NT2/D1 (cell line): ENCODE measurements at places on chromosomes 6 and 20.

DNA sequence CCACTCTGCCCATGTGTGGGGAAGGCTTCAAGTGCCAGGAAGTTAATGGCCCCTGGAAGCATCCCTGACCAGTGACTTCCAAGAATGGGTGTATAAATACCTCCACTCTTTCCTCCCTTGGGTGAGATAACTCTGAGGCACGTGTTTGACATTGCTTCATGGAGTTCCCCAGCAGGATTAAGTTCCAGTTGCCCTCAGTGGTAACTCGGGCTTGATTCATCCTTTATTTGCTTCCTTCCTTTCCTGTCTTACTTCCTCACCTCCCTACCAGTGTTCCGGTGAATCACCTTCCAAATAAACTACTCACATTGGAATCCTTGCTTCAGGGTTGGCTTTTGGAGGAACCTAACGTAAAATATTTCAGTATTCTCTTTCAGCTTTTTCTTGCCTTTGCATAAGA, 84.6 kb upstream of the JAG1 start:
- no peak for DNase-seq

DNA sequence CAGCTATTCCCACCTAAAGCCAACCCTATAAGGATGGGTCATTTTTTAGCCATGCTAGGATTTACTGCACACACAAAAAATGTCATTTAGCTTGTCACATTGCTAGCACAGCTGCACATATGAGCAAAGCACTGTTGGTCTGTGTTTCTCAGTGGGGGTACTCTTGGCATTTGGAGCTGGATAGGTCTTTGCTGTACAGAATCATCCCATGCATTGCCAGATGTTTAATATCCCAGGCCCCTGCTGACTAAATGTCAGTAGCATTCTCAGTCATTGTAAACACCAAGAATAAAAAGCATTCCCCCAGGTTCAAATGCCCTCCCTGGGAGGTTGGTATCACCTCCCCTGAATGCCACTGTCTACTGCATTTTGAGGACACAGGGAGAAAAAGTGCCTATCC, 14.6 kb upstream of the LTV1 start:
- no peak for DNase-seq

- DNase-seq: no peak
Observed at GRCh38 chr20:37296371-37296770, 6.9 kb downstream of the MANBAL start.

- no peak for DNase-seq
Observed at GRCh38 chr6:31813465-31813849, 1.6 kb downstream of the HSPA1L start.

- DNase-seq: no peak
Observed at GRCh38 chr20:40571639-40572038, 117.4 kb downstream of the MAFB start.

DNA sequence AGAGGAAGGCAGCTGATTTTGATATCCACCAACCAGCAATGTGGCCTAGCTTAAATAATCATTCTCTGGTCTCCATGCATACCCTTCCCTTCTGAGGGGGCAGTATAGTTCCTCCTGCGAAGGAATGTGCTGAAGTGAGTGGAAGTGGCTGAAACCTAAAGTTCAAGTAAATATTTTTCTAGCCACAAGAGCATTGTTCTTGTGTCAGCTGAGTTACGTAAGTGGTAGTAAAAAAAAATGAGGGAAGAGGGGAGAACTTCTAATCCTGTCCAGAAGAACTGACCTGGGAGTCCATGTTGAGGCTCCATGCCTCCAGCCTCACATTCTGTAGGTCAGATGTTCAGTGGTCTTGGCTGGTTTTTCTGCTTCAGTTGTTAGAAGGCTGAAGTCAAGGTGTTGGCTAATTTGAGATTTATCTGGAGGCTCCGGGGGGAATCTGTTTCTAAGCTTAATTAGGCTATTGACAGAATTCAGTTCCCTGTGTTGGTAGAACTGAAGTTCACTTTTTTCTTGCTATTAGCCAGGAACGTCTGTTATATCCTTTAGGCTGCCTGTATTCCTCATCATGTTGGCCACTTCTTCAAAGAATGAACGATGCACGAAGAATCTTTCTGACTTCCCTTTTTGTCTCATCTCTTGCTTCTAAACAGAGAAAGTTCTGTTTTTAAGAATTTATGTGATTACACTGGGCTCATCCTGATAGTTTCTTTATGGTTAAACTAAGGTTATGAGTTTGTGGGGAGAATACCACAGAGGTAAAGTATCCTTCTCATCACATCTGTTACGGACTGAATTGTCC, 207.1 kb upstream of the PRSS16 start:
- no peak for DNase-seq

DNA sequence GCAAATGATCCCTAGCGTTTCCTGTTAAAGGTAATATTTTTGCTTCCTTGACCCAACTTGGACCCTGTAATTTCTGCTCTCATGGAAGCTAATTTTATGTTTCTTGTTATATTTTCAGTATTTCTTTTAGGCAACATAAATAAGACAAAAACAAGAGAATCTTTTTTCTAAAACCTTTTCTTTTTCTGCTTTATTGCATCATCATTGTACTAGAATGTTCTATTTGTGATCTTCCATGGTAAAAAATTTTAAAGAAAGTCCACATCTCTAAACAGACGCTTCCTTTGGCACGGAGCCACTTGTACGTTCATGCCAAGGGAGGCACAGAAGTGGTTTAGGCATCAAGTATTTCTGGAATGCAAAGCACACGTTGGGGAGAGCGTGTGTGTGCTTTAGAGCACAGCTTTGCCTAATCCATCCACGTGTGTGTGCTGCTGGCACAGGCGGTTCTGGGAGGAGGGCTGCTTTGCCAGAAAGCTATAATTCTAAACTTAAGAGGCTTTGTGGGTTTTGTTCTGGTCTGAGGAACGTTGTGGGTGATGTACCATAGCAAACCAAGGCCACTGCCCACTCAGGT, 98.3 kb downstream of the SASH1 start:
- DNase-seq: no peak

GRCh38 chr20:61797971-61798411, 267.7 kb downstream of the TAF4 start:
- no peak for DNase-seq
